ENCODE measurements at places on chromosomes 2 and 18. TPM values are rescaled to one million over a fixed set of nuclear protein-coding genes. Genes with fewer than 3 reads are reported as not detected.
A peak's percentile ranks its signal among the peaks of the same experiment; 100 is the strongest.

MPP4 gene
- total RNA-seq: not detected

DNA sequence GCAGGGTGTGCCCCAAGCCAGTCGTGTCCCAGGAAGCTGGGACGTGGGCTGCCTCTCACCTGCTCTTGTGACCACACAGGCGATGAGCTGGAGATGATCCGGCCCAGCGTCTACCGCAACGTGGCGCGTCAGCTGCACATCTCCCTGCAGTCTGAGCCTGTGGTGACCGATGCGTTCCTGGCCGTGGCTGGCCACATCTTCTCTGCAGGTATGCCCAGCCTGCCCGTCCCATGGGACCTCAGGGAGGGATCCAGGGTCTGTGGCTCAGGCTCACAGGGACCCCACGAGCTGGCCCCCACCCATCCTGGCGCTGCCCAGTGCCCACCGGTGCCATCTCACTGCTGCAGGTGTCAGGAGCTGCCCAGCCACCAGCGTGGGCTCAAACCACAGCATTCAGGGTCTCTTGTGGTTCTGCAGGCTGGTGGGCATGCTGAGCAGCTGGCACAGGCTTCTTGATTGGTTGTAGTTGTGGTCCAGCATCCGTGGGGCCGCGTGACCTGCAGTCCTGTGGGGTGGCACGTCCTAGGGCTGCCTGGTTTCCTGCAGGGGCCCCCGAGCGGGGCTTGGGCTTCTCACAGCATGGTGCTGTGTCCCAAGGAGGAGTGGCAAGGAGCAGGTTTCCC lies 3.8 kb downstream of the BOK start:
- DNase-seq: no peak

- peak; percentile 23 for DNase-seq
Observed at GRCh38 chr2:237904831-237905599, 45.6 kb downstream of the RAMP1 start.

- DNase-seq: no peak
Observed at GRCh38 chr18:76445741-76446232, 49.3 kb downstream of the ZNF516 start.

DNA sequence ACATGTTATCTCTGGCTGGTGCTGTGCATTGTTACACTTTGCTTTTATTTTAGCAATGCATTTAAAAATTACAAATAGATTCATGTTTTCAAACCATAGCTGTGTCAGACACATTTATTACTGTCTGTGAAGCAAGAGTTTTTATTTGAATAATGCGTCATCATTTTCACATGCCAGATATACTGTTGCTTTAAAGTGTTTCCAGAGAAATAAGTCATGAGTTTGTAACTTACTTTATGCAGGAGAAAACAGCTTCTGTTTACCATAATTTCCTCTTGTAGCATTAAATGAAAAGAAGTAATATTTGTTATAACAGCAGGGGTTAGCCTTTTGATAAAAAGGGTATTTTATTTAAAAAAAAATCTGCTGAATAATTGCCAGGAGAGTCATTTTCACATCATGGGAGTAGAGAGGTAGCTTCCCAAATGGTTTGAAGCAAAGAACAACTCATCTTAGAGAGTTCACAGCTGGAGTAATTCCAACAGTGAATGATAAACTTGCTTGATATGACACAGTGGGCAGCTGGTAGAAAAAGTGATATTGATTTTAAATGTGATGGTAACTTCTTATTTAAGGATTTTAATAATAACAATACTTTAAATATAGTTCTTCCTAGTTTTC lies 1274.5 kb upstream of the CRIM1 start:
- no peak for DNase-seq

Measured in CD4-positive, alpha-beta T cell (primary cell).